ENCODE measurements at places on chromosomes 16 and 17.

- no peak for DNase-seq
Observed at GRCh38 chr17:7587420-7588151, 2.3 kb downstream of the SOX15 start.

GRCh38 chr17:40108970-40109824, 8.8 kb upstream of the NR1D1 start:
- no peak for DNase-seq

DNA sequence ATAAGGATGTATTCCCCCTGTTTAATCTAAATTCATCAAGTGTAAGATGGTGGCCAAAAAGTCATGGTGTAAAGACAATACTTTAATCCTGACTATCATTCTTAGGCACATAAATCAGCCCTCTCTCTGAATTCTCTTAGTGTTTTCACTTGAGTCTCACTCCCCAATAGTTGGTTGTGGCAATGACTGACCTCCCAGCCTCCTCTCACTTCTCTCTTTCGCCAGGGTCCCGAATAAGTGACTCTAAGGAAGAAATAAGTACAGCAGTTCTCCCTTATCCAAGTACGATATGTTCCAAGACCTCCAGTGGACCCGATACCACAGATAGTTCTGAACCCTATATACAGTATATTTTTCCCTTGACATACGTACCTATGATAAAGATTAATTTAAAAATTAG, 335.3 kb downstream of the MAF start:
- DNase-seq = no peak

DNA sequence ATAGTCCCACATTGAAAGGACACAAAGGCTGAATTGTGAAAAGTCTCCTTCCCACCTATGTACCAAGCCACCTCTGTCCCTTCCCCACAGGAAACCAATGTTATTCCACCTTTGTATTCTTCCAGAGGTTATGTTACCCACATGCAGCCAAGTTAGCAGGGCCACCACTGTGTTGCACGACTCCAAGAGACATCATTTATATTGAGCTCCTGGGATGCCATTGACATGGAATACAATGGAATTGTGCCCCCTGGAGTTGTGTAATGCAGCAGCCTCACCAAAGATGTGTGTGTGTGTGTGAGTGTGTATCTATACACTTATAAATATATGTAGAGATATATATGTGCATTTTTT, 21.6 kb upstream of the MSI2 start:
- no peak for DNase-seq

- no peak for DNase-seq
Observed at GRCh38 chr17:62994931-62995330, 28.9 kb downstream of the TANC2 start.

GRCh38 chr16:76387994-76388393, 110.8 kb downstream of the CNTNAP4 start:
- DNase-seq = no peak

- DNase-seq = no peak
Observed at GRCh38 chr17:28926366-28926765, 23.5 kb upstream of the DHRS13 start.

- DNase-seq = no peak
Observed at GRCh38 chr17:35540589-35541404, 3.3 kb upstream of the SLFN12L start.

- no peak for DNase-seq
Observed at GRCh38 chr17:269616-270514, 82.7 kb downstream of the RPH3AL start.

GRCh38 chr17:59719526-59719925, 12.1 kb downstream of the VMP1 start:
- no peak for DNase-seq

DNA sequence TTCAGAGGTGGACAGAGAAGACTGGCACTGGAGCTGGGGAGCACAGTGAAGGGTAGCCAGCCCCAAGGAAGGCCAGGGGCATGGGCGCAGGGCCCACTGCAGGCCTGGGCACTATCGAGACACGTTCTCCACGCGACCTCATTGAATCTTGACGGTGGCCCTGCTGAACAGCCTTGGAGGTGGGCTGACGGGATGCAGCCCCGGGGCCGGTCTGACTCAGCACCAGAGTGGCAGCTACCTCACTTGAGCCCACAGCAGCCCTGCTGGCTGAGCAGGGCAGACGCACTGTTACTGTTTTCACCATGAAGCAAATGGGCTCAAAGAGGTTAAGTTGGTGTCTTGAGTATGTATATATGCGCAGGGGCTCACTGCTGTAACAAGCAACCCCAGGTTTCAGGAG, 78.8 kb upstream of the FOXF1 start:
- no peak for DNase-seq

GRCh38 chr17:17924857-17925250, 47.3 kb downstream of the TOM1L2 start:
- no peak for DNase-seq

GRCh38 chr17:9431620-9432019, 144.0 kb downstream of the STX8 start:
- DNase-seq = no peak

GRCh38 chr17:80317706-80317980, 57.0 kb downstream of the RNF213 start:
- DNase-seq = no peak

GRCh38 chr16:27464626-27465482, 62.9 kb downstream of the IL21R start:
- DNase-seq = no peak

DNA sequence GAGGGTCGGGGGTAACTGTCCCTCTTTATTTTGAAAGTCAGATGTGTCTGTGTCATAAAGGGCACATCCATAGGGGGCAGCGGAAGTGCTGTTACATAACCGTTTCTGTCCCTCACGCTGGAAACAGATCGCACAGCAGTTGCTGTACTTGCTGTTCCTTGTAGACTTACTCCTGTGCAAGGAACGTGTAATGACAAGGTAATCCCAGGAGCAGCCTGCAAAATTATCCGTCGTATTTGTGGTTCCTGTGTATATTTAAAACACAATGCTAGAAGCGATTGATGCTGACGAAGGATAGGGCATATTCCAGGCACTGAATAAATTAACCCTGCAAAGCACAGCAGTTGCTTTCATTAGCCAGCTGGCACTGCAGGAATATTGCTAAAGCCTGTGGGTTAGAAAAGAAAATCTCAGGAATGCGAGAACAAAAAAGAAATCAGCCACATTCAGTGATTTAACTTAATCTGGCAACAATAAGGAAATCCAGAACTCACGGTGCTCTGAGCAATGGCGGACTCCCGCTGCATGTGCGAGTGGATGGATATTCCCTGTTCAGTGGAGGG, 76.2 kb downstream of the SPECC1 start:
- DNase-seq = no peak

GRCh38 chr17:42283241-42284023, 4.9 kb upstream of the STAT5A start:
- no peak for DNase-seq

All from stimulated activated CD4-positive, alpha-beta T cell treated with anti-CD3 and anti-CD28 coated beads, Interleukin-12 subunit alpha, Interleukin-12 subunit beta, amount 100 ng/mL, for 48 hours (primary cell).